NCI-H2171 treated with DMSO at 0.1 percent for 48 hours (cell line): ENCODE measurements at places on chromosomes 7 and 10.

DNA sequence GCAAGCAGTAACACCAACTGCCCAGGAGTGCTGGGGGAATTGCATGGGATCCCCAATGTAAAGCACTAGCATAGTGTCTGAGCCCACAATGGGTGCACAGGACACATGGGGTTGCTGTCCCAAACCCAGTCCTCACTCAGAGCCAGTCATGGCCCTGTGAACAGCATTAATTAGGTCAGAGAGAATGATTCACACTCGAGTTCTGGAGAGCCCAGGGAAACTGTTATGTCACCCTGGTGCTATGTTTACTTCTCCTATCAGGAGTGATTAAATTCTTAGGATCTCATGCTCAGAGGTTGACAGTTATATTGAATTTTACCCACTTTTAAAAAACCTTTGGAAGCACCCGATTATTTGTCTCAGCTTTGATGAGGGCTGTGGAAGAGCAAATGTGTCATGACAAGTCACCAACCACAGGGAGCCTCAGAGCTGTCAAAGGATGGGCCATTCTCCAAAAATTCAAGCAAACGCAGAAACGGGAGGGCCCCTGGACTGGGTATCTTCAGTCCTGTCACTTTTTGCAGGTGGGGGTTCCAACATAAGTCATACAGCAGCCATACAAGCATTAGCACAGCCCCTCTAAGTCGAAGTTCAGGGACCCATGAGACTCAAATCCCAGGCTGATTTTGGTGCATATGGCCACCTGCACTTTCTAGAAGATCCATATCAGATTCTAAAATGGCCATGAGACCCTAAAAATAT lies 1.3 kb upstream of the RASSF4 start:
- no peak for DNase-seq

DNA sequence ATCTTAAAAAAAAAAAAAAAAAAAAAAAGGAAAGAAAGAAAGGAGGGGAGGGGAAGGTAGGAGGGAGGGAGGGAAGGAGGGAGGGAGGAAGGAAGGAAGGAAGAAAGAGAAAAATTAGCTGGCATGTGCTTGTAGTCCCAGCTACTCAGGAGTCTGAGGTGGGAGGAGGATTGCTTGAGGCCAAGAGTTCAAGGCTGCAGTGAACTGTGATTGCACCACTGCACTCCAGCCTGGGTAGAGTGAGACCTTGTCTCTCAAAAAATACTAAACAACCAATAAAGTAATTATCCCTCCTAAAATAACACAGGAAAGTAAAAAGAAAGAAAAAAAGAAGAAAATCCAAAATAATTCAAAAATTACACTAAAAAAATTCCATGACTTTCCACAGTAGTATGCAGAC lies 13.8 kb upstream of the NRF1 start:
- DNase-seq: no peak

DNA sequence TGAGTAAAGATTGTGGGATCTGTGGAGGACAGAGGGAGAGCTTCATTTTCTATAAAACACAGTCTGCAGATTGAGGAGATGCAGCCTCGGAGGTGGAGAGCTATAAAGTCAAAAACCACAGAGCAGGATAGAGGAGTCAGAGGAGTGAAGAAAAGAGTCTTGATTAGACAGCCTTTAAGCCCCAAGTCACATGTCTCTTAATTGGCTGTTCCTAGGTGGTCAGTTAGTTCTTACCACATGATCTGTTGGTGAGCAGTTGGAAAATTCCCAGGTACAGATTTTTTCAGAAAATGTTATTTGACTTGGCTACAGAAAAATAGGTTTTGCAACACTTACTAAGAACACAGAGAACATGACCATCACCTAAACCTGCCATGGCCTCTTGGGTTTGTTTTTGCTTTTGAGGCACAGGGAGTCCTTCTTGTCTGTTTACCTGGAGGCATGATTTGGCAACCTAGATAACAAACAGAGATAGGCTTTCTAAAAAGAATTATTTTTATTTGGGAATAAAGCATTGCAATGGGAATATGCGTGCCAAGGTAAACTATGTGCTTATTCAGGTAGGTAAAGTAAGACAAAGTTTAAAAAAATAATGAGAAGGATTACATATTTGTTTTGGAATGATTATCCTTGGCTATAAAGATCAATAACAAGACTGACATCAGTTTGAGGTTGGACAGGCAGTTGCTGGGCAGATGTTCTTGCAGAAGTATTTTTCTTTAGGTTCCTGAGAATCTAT lies 604 bp upstream of the CYP3A43 start:
- DNase-seq: no peak

DNA sequence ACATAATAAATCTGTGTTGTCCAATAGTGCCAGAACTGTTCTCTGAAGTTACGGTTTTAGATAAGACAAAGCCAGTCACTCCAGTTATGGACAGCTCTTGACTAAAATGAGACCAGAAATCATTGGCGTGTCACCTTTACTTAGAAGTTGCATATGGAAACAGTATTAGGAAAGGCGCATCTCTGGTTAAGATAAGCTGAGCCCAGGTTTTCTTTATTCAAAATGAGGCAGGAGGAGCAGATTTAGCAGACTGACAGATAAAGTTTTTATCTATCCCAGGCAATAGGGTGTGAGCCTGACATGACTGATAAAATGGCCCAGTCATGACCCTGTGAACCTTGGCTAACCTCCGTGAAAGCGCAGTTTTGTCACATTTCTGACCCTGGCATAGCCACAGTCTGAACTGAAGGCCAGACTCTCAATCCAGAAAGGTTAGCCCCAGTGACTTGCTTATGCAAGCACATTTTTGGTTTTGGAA lies 4.2 kb downstream of the CYP26A1 start:
- DNase-seq: no peak

DNA sequence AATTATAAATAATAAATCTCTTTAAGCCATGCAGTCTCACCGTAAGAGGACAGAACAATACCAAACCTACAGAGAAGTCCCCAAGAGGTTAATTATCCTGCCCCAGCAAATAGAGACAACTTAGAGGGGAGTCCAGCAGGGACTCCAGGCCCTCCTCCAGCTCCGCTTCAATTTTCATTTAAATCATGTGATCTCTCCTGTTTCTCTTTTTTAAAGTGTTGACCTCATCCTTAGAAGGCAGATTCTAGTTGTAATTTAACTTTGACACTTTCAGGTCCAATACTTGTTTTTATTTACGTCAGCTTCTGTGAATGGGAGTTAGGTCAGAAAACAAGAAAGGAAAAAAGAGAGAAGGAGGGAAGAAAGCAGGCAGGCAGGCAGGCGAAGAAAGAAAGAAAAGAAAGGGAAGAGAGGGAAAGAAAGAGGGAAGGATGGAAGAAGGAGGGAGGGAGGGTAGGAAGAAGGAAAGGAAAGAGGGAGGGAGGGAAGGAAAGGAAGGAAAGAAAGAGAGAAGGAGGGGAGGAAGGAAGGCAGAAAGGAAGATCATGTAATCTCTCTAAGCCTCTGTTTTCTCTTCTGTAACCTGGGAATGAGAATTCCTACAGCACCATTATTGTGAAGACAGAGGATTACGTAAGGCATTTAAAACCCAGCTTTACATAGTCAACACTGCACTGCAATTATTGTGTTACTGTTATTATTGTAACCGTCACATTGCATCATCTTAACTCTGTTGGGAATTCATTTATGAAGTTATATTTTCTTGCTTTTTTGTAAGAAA lies 227.7 kb downstream of the SKIDA1 start:
- no peak for DNase-seq

DNA sequence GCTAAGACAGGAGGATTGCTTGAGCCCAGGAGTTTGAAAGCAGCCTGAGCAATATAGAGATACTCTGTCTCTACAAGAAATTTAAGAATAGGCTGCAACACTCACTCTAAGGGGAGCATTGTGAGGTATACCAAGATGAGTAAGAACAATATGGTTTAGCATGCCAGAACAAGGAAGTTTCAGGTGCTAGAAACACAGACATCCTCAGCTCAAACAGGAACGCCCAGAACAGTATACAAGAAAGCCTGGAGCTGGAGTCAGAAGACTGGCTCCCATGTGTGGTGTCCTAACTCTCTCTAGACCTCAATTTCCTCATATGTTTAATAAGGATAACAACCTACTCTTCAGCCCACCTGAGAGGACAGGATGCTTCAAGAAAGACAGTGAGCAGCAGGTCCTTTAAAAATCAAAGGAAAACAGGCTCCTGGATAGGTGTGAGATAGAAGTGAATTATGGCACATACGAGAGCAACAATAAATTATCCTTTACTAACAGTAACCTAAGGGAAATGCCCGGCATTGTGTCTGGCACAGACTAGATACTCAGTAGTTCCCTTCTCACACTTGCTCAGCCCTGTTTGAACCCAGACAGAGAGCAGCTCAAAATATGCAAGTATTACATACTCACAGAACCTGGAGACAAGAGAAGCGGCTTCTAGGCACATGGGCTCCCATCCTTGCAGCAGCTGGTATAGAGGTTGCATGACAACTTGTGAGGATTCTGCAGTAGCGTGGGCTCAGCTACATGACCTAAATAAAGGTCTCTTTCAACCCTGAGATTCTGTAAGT lies 45.4 kb downstream of the KAT6B start:
- no peak for DNase-seq

DNA sequence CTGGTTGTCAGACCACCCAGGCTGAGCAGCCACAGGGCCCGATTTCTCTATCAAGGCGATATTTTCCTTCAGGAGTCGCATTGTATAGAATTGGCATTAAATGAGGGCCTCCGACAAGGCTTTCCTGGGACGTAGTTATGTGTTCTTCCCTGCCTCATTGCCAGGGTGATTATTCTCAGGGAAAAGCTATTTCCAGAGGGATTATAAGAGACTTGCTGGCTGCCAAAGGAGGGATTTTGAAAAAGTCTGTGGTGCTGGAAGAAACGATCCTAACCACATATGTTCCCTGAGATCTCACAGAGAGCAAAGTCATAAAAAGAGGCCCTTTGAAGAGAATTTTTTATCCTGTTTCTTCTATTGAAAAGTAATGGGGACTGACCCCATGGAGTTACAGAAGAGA lies 27.7 kb upstream of the SDHAF3 start:
- no peak for DNase-seq

DNA sequence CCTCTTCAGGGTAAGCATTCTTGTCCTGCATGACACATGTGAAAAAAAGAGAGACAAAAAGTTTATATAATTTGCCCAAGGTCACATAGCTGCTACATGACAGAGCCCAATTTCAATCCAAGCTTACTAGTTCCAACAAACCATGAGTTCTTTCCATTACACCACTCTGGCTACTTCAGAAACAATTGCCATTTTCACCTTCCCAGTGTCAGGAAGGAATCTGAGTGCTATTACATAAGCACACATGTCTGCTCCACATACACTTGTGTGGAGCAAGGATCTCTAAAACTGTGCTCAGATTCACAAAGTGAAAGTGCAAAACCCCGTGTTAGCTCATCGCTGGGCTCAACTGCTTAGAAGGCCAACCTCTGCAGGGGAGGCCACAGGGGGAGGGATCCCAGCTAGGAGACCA lies 356.2 kb upstream of the NFE2L3 start:
- no peak for DNase-seq

DNA sequence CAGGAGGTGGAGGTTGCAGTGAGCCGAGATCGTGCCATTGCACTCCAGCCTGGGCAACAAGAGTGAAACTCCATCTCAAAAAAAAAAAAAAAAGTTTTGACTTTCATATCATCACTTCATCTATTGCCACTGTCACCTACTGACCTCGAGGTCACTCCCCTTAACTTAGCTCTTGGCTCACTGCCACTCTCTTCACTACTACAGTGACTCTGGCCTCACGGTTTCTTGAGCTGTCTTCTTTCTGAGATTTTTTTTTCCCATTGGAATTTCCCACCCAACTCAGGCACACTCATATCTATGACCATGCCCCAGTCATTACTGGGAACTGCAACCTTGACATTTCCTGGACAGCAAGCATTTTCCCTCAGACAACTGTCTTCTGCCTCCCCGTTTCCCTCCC lies 42.6 kb upstream of the C7orf33 start:
- DNase-seq: no peak

GRCh38 chr10:74262856-74263255 lies 111.8 kb downstream of the ADK start:
- DNase-seq: no peak

- DNase-seq: no peak
Measured at GRCh38 chr10:85946713-85947326, 419.8 kb downstream of the GRID1 start.

DNA sequence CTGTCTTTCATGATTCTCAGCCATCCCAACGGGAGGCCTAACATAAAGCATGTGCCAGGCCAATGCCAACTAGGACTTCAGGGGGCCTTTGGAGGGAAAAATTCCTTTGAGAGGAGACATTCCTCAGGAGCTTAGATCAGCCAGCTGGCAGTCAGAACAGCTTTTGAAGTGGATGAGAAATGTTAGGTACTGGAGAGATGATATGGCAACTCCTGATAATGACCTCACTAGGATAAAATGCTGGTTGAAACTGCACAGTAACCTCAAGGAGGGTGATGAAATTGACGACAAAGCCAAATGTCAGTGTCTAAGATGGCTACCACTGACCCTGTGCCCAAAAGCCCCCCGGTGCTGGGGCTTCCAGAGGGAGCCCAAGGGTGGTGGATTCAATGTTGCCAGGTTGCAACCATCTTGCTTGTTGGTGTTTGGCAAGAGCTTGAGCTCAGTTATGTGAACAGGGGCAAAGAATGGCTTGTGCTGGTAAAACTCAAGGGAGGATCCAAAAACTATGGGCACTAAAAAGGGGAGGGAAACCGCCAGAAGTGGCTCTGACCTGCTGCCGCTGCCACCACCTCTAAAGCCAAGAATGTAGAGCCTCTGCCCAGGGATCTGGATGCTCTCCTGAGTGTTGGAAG lies 121.2 kb downstream of the UBE2H start:
- DNase-seq: no peak

- DNase-seq: no peak
Measured at GRCh38 chr7:3455806-3456595, 154.9 kb downstream of the SDK1 start.

GRCh38 chr7:7969306-7970236 lies 975 bp downstream of the GLCCI1 start:
- DNase-seq: peak; percentile 61
